Cerebellar nuclear complex (tissue), 1 donor: ENCODE measurements at places on chromosomes 16 and 17.

DNA sequence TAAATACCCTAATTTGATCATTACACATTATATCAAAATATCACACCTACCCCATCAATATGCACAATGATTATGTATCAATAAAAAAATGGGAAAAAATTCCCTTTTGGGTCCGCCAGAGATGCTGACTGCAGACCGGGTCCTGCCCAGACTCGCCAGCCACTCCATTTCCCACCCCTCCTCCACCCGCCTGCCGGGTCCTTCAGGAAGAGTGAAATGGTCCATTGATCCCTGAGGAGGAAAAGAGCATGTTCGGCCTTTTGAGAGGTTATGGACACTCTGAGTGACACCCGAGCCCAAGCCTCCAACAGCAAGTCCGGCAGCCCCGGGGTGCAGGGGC is 123.9 kb upstream of the ZFHX3 start:
- DNase-seq, result no peak

DNA sequence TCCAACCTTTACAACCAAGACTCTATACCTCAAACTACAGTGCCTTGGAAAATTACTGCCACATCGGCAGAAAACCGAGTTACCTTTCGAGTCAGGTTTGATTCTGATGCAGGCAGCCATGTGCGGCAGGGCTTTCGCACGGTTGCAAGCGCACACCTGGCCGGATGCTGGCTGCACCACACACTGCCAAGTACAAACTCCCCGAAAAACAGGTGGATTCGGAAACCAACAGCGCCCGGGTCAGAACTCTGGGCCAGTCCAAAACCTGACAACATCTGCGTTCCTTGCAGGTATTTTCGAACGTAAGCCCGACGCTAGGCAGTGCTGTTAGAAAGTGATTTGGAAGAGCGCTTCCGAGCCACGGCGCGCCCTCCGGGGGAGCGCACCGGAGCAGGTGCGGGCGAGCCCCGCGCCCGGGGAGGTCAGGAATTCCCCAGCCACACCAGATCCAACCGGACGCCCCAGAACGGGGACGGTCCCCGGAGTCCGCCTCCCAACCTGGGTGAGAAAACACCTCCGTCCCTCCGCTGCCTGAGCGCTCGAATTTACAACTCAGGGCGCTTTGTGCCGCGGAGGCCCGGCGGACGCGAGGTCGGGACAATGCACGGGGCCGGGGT is 1.2 kb downstream of the USP7 start:
- DNase-seq, result no peak

DNA sequence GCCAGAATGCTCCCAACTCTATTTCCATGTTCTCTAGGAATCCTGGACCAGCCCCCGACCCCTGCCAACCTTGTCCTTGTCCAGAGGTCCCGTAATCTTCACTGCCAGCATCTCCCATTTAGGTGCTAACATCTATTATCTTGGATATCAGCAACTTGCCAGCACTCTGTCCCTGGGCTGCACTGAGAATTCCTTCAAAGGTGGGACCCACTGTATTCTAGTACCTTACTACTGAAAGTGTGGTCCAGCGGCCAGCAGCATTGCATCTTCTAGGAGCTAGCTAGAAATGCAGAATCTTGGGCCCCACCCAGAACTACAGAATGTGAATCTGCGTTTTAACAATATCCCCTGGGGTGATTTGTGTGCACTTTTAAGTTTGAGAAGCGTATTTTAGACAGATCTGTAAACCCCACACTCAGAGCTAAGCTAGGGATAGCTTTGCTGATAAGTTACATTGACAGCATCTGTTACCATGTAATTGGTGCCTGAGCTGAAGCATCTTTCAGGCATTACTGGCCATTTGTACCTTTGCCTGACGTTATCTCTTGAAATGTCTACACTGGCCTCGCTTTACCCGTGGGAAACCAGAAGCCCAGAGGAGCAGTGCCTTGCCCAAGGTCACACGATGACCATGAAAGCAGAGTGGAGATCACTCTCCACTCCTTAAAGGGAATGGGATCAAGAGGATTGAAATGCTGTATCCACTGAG is 8.3 kb downstream of the ABAT start:
- no peak for DNase-seq

- no peak for DNase-seq
Observed at GRCh38 chr16:23947838-23948237, 112.1 kb downstream of the PRKCB start.

DNA sequence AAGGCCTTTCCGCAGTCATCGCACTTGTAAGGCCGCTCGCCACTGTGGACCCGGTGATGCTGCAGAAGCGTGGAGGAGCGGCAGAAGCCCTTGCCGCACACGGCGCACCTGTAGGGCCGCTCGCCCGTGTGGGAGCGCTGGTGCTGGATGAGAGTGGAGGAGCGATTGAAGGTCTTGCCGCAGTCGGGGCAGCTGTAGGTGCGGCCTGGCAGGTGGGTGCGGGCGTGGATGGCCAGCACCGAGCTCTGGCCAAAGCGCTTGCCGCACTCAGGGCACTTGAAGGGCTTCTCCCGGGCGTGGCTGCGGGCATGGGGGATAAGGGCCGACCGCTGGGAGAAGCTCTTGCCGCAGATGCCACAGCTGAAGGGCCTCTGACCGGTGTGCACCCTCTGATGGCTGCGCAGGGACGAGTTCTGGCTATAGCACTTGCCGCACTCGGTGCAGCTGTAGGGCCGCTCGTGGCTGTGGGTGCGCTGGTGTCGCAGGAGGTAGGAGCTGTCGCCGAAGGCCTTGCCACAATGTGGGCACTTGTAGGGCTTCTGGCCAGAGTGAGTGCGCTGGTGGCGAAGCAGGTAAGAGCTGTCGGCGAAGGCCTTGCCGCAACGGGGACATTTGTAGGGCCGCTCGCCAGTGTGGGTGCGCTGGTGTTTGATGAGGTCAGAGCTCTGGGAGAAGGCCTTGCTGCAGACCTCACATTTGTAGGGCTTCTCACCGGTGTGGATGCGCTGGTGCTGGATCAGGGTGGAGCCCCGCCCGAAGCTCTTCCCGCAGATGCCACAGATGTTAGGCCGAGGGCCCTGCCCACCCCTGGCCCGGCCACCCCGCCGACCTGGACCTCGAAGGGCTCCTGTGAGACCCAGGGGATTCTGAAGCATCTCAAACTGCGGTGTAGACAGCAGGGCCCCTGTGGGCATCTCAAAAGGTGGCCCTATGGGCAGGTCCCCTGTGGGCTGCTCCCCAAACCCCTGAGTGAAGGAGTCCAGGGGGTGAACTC is 1.5 kb downstream of the ZNF768 start:
- DNase-seq, result no peak

DNA sequence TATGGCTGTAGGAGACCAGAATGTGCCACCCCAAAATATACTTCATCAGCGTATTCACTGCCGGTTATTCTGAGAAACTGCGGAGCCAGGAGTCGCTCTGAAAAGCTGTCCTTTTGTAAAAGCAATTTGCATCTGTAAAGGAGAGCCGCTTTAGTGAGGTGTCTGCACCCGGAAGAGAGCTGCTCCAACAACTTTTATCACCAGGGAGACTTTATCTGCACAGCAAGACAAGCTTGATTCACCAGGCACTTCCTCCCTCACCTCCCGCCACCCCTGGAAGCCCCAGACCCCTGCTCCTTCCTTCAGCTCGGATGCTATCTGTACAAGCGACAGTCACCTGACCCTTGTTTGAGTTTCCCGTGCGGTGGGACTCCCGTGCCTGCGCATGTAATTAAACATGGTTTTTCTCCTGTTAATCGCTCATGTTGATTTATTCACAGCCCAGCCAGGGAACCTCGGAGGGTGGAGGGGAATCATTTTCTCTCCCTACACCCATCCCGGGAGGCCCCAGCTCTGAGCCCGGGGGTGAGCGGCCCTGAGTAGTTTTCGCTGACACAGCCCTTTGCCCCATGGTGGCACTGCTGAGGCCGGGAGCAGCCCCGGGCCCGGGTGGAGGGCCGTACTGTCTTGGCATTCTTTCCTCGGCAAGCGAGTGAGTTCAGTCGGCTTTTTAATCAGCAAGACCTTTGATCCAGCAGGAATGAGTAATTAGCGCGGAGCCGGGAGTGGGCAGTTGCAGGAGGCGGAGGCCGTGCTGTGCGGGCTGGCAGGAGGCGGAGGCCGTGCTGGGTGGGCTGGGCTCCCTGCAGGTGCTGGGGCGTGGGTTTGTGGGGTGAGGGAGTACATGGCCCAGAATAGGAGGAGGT is 222.7 kb upstream of the CIBAR2 start:
- no peak for DNase-seq

- DNase-seq, result no peak
Observed at GRCh38 chr16:60143348-60143705, 1409.2 kb upstream of the GOT2 start.

DNA sequence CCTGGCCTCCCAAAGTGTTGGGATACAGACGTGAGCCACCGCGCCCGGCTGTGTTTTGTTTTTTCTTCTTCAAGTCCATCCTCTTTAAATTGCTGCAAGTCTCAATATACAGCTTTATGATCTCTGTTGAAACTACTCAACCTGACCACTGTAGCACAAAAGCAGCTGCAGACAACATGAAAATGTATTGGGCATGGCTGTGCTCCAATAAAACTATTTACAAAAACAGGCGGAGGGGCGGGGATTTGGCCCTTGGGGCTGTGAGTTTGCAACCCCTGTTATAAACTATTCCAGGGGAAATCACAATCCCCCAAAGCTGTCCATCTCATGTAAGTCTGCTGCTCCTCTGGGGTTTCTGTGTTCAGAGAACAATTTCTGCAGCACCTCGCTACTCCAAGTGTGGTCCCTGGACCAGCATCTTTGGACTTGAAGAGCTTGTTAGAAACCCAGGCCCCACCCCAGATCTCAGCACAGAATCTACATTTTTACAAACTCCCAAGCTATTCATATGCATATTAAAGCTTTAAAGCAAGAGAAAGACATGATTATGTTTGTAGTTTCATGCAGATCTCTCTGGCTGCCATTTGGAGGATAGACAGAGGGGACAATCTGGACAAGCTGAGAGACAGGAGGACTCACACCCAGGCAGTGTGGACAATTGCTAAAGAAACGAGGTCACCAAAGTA is 33.6 kb downstream of the TEKT5 start:
- DNase-seq, result no peak

DNA sequence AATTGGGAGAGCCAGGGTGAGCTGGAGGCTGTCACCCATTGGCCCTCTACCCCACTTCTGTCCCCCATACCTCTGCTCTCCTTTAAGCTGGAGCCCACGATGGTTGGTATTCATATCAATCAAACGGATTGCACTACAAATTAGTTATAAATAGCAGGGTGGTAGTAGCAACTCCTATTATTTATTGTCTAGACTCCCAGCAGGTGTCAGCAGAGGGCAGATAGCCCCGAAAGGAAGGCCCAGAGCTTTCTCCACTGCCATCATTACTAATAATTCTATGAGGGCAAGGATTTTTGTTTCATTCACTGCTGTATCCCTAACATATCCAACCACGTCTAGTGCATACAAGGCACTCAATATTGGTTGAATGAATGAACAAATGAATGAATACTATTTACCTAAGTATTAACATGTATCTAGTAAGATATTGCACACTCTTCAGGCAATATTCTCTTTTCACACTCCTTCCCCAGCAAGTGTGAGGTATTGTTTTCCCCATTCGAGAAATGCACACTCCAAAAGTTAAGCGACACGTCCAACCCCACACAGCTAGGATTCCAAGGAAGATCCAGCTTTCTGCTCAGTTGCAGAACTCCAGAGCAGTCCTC is 6.3 kb downstream of the C17orf50 start:
- DNase-seq, result no peak

DNA sequence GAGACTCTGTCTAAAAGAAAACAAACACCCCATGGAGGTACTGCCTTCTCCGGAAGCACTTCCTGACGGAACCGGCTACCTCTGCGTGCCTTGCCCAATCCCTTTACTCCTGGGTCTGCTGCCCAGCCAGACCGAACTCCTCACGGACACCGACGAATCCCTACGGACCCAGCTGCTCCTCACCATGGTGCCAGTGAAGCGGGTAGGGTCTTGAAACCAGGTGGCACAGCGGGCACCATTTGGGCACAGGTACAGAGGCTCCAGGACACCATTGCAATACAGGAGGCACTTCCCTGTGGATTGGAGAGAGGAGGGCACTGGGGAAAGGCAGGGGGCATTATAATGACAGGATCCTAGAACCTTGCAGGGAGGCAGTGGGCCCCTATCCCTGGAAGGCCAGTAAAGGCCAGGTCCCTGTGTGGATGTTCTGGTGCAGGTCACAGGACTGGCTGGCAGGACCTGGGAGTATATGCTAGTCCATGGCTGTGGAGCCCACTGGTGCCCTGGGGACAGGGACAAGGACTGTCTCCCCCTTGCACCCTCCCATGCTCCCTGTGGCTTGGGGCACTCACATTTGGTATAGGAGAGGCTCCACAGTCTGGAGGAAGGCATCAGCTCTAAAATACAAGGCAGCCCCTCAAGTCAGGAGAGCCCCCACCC is 2.3 kb downstream of the SLC25A39 start:
- DNase-seq, result no peak

DNA sequence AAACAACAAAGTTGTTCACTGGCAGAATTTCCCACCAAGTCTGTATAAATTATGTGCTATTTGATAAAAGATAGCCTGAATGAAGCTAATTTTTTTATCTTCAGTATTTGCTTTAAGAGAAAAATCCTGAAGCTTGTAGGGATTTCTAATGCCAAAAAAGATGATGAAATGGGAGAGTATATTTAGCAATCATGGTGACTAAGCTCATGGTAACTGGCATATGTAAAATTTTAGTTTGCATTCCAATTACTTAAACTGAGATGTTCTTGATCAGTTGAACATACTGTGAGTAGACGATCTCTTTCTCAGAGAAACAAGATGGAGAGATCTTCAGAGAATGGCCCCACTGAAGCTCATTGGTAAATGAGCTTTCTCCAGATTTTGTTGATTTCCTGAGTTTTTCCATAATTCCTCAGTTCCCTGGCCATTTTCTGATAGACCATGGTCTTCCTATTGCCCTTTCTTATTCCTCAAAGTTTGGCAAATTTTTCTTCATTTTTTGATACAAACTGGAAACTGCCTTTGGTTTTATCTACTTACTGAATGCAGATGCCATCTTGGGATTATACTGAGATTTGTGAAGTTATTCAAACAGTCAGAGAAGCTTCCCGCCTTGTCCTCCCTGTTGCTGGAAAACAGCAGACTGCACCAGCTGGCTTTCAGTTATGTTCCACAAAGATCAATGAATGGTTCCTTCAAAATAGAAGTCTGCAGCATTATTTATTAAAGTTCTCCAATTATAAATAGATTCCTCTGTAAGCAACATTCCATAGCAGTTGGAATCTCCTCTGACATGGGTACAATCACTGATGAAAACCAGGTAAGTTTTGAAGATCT is 68.3 kb upstream of the ALOX12 start:
- no peak for DNase-seq

GRCh38 chr17:78127239-78127887 is 1.2 kb downstream of the TMC6 start:
- no peak for DNase-seq

DNA sequence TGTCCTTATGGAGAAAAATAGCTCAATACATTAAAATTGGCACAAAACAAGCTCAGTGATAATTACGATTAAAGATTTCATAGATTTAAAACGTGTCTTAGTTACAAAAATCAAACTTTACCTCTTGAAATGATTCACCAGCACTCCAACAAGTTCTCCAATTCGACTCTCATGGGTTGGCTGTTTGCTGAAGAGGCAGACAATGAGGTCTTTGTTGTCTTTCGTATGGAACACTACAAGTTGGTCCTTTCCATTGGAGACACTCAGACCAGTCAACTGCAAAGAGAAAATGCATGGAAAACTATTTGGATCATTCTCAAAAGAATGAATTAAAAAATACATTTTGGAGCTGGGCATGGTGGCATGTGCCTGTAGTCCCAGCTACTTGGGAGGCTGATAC is 118.2 kb downstream of the CDK5R1 start:
- no peak for DNase-seq
